Epithelial cell of esophagus (primary cell): ENCODE measurements at places on chromosomes 5 and 9.

DNA sequence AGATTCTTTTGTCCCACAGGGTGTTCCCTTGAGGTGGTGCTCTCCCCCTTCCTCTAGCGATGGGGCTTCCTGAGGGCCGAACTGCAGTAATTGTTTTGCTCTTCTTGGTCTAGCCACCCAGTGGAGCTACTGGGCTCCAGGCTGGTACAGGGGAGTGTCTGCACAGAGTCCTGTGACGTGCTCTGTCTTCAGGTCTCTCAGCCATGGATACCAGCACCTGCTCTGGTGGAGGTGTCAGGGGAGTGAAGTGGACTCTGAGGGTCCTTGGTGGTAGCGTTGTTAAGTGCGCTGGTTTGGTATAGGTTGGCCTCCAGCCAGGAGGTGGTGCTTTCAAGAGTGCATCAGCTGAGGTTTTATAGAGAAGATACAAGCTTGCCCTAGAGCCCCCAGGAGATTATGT, 20.4 kb upstream of the CEP72 start:
- DNase-seq = no peak

DNA sequence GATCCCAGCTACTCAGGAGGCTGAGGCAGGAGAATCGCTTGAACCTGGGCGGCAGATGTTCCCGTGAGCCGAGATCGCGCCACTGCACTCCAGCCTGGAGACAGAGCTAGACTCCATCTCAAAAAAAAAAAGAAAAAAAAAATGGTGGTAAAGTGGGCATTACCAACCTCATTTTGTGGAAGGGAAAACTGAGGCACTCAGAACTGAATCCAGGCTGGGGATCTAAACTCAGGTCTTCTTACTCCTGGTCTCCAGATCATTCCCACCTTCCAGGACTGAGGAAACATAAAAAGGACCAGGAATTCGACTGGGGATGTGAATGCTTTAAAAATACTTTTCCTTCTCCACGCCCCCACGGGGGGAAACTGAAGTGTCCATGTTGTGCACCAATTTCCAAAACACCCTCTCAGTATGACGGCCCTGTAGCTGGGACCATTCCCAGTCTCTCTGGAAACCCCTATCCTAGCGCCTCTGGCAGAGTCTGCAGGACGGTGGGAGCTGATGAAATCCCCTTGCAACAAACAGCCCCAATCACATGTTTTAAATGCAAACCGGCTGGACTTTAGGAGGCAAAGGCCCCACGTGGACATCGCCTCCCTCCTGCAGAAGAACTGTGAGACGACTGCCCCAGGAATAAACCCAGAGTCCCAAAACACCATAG, 8.9 kb upstream of the AKNA start:
- no peak for DNase-seq

DNA sequence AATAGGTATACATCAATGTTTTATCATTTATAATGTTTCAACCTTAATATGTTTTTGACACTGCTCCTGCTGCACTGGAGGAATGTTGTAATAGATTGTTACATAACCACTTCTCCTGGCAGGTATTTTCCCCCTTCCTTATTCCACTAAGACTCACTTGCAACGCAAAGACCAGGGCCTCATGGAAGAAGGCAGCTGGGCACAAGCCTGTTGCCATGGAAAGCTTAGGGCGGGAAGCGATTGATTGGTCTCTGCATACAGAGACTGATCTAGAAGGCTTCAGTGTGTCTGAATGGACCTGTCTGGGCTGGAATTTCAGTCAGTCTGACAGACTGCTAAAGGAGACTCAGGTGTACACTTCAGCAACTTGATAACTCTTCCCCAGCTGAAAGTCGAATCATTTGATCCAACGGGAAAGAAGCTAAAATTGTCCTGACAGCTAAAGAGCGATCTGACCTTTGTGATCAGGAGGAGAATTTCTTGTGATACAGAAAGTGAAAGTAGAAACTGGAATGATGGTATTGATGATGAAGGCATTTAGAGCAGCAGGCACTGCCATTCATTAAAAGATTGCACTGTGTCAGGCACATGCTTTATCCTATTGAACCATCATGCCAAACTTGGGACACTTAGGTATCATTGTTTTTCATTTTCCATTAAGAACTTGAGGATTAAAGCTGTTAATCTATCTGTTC, 65.1 kb downstream of the GRIA1 start:
- DNase-seq = peak; percentile 42

- no peak for DNase-seq
Observed at GRCh38 chr5:9533096-9533495, 12.8 kb downstream of the SEMA5A start.

DNA sequence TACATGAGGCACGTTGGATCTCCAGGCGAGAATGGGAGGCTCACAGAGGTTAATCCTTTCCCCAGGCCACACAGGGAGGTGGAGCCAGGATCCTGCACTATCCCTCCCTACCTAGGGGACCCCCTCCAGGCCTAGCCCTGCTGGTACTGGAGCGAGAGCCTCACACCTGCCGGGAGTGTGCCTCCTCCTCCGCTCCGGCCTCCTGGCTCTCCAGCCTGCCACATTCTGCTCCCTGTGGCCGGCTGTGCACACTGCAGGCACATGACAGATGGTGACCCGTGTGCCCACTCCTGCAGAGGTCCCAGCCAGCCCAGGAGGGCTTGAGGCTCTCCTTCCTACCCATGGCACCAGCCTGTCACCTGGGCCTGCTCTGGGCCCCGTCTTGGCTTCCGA, 93.4 kb downstream of the RXRA start:
- no peak for DNase-seq

DNA sequence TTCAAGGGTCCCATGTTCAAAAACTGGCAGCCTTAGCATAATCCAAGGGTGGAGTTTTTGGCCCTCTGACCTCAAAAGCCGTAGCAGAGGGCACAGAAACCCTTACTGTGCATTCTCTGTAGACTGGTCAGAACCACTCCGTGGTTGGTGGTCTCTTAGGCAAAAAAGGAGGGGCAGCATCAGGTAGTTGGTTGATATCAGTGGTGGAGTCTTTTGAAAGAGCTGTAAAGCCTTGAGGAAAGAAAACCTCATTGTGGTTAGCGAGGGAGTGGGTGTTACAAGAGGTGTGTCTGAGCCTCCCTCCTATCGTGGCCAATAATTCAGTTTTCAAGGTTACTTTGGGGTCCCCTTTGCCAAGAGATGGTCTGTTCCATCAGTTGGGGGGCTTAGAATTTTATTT, 40.9 kb downstream of the ARHGEF28 start:
- no peak for DNase-seq

DNA sequence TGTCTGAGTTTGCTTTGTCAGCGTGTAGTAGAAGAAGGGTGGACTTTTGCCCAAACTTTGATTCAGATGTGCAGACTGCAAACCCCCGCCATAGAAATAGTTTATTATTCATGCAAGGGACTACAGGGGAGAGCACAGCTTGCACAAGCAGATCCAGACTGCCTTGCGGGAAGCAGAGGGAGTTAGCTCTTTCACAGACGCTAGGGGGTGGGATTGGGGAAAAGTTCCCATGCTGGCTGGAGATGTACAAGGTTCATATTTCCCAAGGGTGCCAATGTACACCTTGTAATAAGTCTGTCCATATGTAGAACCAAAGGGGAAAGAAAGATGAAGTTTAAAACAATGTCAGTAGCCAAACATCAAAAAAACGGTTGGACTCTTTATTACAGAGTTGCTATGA, 749.7 kb upstream of the COX7C start:
- DNase-seq = no peak

GRCh38 chr5:1352231-1353219, 7.6 kb upstream of the CLPTM1L start:
- no peak for DNase-seq

DNA sequence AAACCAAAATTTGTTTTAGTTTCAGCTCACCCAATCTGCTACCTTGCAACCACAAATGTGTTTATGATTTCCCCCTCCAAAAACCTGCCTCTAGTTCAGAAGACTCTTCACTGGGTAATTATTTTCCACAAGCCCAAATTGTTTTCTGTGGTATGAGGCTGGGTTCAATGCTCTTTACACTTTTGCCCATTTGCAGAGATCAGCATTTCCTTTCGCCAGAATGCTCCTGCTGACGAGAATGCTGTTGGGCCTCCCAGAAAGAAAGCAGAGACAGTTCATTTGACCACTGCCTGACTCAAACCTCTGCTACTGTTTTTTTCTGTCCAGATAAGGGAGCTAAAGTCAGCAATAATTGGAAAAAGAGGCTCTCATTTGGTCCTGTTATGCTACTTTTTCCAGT, 427.3 kb downstream of the PDE4D start:
- no peak for DNase-seq

DNA sequence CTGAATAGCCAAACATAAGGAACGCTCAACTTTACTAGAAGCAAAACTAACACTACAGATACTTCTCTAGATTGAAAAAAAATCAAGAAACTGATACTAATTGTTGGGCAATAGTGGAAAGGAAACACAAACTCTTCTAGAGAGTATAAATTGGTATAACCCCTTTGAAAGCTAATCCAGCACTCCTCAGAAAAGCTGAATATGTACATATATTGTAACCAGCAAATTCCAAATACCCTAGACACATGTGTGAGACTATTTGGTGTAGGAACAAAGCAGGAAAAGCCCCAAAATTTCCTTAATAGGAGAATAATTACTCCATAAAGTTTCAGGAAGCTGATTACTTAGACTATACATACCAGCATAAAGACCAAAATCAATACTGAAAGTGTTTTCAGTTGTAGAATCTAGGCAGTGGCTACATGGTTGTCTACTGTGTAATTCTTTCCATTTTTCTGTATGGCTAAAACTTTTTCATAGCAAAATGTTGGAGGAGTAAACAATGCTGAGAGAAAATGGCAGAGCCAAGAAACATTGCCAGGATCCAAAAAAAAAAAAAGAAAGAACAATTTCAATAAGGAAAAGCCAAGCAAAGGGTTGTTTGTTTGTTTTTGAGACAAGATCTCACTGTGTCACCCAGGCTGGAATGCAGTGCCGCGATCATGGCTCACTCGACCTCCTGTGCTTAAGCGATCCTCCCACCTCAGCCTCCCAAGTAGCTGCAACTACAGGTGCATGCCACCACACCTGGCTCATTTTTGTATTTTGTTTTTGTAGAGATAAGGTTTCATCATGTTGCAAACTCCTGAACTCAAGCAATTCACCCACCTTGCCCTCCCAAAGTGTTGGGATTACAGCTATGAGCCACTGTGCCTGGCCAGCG, 15.0 kb downstream of the SKP1 start:
- DNase-seq = no peak

GRCh38 chr5:321726-322251, 275 bp downstream of the AHRR start:
- no peak for DNase-seq

DNA sequence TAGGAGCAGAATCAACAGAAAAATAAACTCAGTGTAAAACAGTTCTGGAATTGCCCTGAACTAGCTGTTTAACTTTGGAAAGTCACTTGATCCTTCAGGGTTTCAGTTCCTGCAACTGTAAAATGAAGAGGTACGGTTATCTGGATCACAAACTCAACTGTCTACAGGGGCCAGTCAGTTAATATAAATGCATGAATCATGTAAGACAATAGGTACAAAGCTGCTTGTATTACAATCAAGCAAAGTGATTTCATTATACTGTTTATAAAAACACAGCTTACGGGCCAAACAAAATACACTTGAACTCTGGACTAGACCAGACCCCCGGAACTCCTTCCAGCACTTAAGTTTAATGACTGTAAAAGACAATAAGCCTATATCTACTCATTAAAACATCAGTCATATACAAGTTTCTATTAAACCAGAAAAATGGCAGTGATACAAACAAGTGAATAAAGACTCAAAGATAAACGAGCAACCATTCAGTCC, 73.0 kb downstream of the MRPS27 start:
- peak; percentile 52 for DNase-seq

DNA sequence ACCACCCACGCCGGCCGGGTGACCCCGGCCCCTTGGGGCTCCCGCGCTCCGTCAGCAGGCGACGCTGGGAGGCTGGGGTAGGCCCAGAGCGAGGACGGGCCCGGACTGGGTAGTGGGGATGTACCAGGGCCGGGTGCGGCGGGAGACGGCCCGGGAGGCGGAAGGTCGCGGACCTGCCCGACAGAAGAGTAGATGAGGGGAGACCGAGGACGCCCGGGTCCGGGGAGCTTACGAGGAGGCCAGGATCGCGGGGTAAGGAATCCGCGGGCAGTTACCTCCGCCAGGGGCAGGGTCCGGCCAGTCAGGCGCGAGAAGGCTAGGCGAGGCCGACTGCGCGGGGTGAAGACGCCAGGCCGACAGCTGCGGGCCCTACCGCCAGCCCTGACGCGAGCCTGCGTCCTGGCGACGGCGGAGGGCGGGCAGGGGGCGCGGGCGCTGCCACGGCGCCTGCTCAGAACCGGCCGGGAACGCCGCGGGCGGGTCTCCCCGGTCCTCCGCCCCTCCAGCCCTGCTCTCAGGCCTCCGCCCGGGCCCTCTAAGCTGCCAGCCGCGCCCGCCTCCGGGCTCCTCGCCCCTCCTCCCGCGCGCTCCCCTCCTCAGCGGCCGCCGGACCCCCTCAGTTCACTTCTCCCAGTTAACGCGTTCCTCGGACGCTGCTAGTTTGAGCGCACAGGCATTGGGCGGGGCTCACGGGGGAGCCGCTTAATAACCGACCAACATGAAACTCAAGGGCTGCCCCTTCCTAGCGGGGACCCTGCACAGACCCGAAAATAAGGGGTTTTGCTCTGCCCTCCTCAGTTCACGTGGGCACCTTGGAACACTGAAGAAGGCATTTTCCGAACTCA, at the start of gene CPLANE1:
TSS of gene CPLANE1 (minus strand) at position 407 of the 845 bp plus-strand sequence. CDS start 1,678 bp downstream, outside the sequence.
- DNase-seq = peak; percentile 64

DNA sequence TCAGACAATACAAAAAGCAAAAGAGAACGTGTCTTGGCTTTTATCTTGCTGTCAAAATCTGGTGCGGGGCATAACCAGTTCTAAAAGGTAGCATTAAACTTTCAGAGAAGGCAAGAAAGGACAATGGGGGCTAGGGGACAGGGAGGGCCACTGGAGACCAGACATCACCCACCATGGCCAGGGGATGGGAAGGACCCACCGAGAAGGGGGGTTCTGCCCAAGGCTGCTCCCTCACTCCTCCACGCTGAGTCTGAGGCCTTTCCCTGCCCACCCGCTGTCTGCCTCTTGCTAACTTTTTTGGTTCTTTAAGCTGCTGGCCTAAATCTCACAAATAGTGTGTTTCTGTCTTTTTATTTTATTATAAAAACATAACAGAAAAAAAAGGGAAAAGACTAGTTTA, 33.6 kb downstream of the ATPSCKMT start:
- DNase-seq = no peak

- no peak for DNase-seq
Observed at GRCh38 chr5:178121391-178122276, 8.3 kb downstream of the N4BP3 start.

DNA sequence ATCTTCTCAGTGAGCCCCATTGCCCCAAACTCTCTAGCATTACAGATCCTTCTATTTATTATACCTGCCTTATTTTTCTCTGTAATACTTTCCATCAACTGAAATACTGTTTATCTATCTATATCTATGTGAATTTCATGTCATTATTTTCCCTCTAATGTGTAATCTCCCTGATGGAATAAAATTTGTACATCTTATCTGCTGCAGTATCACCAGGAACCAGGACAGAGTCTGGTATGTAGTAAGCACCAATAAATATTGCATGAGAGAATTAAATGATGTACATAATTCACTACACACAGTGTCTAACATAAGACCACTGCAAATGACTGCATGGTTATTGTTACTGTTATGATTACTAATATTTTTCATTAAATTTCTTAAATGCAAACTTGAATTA, 759.1 kb downstream of the PRELID2 start:
- DNase-seq = no peak
